ENCODE measurements at places on chromosomes 1 and 21. TPM values are rescaled to one million over a fixed set of nuclear protein-coding genes. Genes with fewer than 3 reads are reported as not detected.

GRCh38 chr21:40243685-40244084 lies 376.4 kb downstream of the PCP4 start:
- no peak overlapping the region for H3K27ac ChIP-seq
- H3K4me3 ChIP-seq, result no peak overlapping the region
- no peak for DNase-seq
- no peaks in the 10 kb centered on the region for H3K36me3 ChIP-seq
- no peaks in the 10 kb centered on the region for H3K4me1 ChIP-seq

GRCh38 chr1:105793536-105794146 lies 1262.8 kb upstream of the PRMT6 start:
- H3K27ac ChIP-seq, result no peak overlapping the region
- no peaks in the 10 kb centered on the region for H3K4me1 ChIP-seq
- H3K36me3 ChIP-seq, result no peaks in the 10 kb centered on the region
- no peak for DNase-seq
- no peaks in the 10 kb centered on the region for H3K27me3 ChIP-seq
- no peak overlapping the region for H3K4me3 ChIP-seq

DNA sequence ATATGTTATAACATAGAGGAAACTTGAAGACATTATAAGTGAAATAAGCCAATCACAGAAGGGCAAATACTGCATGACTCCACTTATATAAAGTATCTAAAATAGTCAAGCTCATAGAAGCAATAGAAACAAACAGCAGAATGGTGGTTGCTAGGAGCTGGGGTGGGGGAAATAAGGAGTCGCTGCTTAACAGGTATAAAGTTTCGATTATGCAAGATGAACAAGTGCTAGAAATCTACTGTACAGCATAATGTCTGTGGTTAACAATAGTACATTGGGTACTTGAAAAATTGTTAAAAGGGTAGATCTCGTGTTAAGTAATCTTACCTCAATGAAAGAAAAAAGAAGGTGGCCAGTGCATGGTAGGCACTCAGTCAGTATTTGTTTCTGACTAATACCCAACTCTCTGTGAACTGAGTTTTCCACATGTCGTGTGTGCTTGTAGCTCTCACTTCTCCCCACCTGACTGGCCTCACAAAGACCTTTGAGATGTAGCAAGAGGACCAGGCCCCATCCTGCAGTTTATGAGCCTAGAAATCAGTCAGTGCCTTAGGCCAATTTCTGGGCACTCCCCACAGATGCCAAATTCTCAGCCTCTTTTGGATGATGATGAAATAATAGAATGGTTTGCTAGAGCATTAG lies 14.7 kb upstream of the SPRR5 start:
- no peaks in the 10 kb centered on the region for H3K4me1 ChIP-seq
- H3K36me3 ChIP-seq, result no peaks in the 10 kb centered on the region
- H3K27ac ChIP-seq, result no peak overlapping the region

DNA sequence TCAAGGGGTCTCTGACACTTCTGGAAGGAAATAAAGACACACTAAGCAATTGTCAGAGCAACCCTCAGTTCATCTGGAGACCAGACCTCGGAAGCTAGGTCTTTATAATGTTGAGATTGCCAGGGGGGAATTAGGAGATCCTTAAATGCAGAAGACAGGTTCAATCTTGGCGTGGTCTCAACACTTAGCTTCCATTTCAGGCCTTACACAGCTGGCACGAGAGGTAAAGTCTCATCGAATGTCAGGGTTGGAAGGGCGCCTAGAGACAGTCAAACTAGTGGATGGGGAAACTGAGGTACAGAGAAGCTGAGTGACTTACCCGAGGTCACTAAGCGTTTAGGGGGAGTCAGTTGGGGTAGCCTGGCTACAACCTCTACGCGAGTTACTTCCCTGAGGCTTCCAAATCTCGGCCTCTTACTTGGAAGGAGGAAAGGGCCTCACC lies 562 bp upstream of the EPB41 start:
- no peak for DNase-seq
- no peaks in the 10 kb centered on the region for H3K36me3 ChIP-seq
- H3K27me3 ChIP-seq, result no peaks in the 10 kb centered on the region
- H3K27ac ChIP-seq, result no peak overlapping the region

GRCh38 chr1:184387476-184388318 lies 868 bp downstream of the C1orf21 start:
- H3K27ac ChIP-seq, result peak overlapping the region; percentile 28
- peak; percentile 62 for DNase-seq
- H3K4me3 ChIP-seq, result peak overlapping the region; percentile 75
- H3K36me3 ChIP-seq, result no peaks in the 10 kb centered on the region
- H3K27me3 ChIP-seq, result no peaks in the 10 kb centered on the region
- peaks cover 19% of the 10 kb centered on the region for H3K4me1 ChIP-seq

DNA sequence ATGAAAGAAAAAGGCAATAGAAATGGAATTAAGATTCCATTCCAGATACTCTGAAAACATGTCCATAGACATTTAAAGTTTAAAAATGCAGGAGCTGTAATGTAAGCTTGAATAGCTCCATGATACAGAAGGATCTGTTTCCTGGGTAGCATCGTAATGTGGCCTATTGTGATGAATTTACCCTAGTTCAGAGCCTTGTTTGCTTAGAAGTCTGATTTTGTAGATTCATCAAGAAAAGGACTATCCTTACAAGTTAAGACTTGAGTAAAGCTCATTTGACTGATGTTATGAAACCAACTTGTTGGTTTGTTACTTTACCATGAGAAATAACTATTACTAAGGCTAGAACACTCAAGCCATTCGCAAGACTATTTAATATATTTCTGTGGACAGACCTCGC lies 55.5 kb downstream of the KIF1B start:
- no peak overlapping the region for H3K4me3 ChIP-seq
- no peak for DNase-seq
- H3K27ac ChIP-seq, result no peak overlapping the region
- no peaks in the 10 kb centered on the region for H3K4me1 ChIP-seq
- H3K27me3 ChIP-seq, result no peaks in the 10 kb centered on the region
- peaks cover 63% of the 10 kb centered on the region for H3K36me3 ChIP-seq

DNA sequence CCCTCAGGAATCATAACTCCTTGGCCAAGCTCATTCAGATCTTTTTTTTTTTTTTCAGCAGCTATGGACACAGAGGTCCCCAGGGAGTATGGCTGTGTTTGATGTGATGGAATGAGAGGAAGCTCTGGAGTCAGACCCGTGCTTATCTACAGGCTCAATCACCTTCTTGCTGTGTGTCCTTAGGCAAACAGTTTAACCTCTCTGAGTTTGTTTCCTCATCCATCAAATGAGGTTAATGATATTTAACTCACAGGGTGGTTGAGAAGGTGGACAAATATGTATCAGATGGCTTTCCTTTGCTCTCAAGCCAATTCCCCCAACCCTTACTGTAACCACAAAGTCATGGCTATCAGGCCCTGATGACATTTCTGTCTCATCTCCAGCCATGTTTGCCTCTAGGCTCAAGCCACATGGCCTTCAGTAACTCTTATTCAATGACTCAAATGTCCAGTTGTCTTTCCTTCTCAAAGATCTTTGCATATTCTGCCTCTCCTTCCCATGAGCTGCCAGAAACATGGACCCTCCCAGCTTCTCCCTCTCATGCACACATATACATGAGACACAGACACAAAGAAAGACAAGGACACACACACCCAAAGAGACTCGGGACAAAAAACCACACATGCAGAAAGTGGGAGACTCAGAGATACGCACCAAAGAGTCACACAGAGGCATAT lies 303.5 kb upstream of the KAZN start:
- H3K4me1 ChIP-seq, result no peaks in the 10 kb centered on the region
- no peak for DNase-seq
- H3K27ac ChIP-seq, result no peak overlapping the region
- H3K36me3 ChIP-seq, result no peaks in the 10 kb centered on the region

- H3K27me3 ChIP-seq, result no peaks in the 10 kb centered on the region
- no peaks in the 10 kb centered on the region for H3K4me1 ChIP-seq
These were observed 88.1 kb upstream of the HIVEP3 start for GRCh38 chr1:42006836-42007235.

- H3K27me3 ChIP-seq, result no peaks in the 10 kb centered on the region
- no peaks in the 10 kb centered on the region for H3K4me1 ChIP-seq
- no peaks in the 10 kb centered on the region for H3K36me3 ChIP-seq
- no peak overlapping the region for H3K4me3 ChIP-seq
- no peak for DNase-seq
These were observed 1526.3 kb downstream of the PLA2G4A start for GRCh38 chr1:188355082-188355481.

GRCh38 chr1:110173466-110174105 lies 23.3 kb downstream of the SLC6A17 start:
- H3K27me3 ChIP-seq, result no peaks in the 10 kb centered on the region
- H3K4me3 ChIP-seq, result no peak overlapping the region
- H3K36me3 ChIP-seq, result no peaks in the 10 kb centered on the region
- no peak for DNase-seq

GRCh38 chr1:91701472-91701869 lies 184.5 kb downstream of the TGFBR3 start:
- peak; percentile 50 for DNase-seq
- peak overlapping the region; percentile 95 for H3K27ac ChIP-seq
- no peaks in the 10 kb centered on the region for H3K27me3 ChIP-seq
- peaks cover 34% of the 10 kb centered on the region for H3K4me1 ChIP-seq
- no peaks in the 10 kb centered on the region for H3K36me3 ChIP-seq
- H3K4me3 ChIP-seq, result no peak overlapping the region

- no peaks in the 10 kb centered on the region for H3K36me3 ChIP-seq
- H3K4me1 ChIP-seq, result peaks cover 16% of the 10 kb centered on the region
- DNase-seq, result no peak
- H3K27me3 ChIP-seq, result peaks cover 16% of the 10 kb centered on the region
These were observed 1.3 kb upstream of the TRABD2B start for GRCh38 chr1:47998396-47998990.

- no peaks in the 10 kb centered on the region for H3K4me1 ChIP-seq
- no peaks in the 10 kb centered on the region for H3K36me3 ChIP-seq
- no peaks in the 10 kb centered on the region for H3K27me3 ChIP-seq
- H3K27ac ChIP-seq, result no peak overlapping the region
- H3K4me3 ChIP-seq, result no peak overlapping the region
These were observed 199.3 kb upstream of the ZC3H12A start for GRCh38 chr1:37274938-37275631.

- no peak overlapping the region for H3K27ac ChIP-seq
- H3K27me3 ChIP-seq, result no peaks in the 10 kb centered on the region
- H3K4me1 ChIP-seq, result no peaks in the 10 kb centered on the region
- H3K36me3 ChIP-seq, result peaks cover 97% of the 10 kb centered on the region
- H3K4me3 ChIP-seq, result no peak overlapping the region
These were observed 7.7 kb downstream of the NOC2L start for GRCh38 chr1:951364-951763.

DNA sequence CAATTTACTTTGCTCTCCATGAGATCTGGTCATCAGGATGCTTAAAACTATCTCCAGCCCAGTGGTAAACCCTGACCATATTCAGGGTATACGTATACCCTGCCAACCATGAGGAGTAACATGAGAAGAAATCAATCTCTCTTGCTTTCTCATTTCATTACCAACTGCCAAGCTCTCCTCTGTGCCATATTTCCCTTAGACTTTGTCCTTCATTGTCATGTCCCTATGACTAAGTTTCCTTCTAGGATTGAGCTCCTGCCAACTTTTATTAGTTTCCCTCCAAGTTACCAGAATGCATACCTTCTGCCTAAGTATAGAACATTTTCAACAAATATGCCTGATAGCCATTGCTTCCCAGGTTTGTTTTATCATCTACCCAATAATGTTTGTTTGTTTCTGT lies 1113.9 kb upstream of the B3GALT2 start:
- DNase-seq, result no peak
- no peaks in the 10 kb centered on the region for H3K36me3 ChIP-seq
- no peaks in the 10 kb centered on the region for H3K4me1 ChIP-seq
- H3K27me3 ChIP-seq, result no peaks in the 10 kb centered on the region

GRCh38 chr1:212162635-212163034 lies 122.6 kb upstream of the PPP2R5A start:
- H3K4me1 ChIP-seq, result peaks cover 30% of the 10 kb centered on the region
- no peak overlapping the region for H3K4me3 ChIP-seq
- no peaks in the 10 kb centered on the region for H3K36me3 ChIP-seq
- DNase-seq, result no peak
- no peaks in the 10 kb centered on the region for H3K27me3 ChIP-seq

DNA sequence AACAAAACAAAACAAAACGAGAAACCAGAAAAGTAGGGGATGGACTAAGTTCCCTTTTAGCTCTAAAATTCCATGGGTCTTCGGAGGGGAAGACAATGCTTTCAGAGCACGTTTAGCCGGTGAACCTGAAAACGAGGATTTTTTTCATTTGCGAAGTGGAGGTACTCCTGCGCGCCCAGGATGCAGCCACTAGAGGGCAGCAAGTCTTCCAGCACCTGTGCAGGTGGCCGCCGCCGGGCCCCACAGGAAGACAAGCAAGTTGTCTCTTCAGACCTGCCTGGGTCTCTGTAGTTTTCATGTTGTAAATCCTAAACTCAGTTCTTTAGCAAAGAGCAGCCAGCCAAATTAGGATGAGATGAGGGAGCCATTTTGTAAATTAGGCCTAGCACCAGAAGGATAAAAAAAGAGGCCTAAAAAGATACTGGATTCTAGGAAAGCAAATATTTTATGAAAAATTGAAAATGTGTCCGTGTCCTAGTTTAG lies 17.7 kb upstream of the SNX27 start:
- no peaks in the 10 kb centered on the region for H3K4me1 ChIP-seq
- H3K27me3 ChIP-seq, result no peaks in the 10 kb centered on the region
- H3K36me3 ChIP-seq, result no peaks in the 10 kb centered on the region
- H3K27ac ChIP-seq, result no peak overlapping the region

DNA sequence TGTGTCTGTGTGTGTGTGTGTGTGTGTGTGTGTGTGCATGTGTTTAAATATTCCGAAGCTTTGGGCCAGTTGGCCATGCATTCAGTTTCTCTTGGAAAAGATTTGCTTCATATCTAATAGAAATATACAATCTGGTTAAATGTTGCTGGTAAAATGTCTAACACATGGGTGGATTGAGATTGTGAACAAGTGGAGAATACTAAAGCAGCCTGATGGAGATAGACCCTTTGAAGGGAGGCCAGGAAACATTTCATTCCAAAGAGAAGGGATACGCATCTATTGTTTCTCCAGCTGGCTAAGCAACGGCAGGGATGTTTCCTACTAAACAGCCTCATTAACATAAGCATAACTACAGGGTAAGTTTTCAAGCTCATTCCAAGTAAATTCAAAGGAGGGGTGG lies 257.5 kb upstream of the PTBP2 start:
- no peaks in the 10 kb centered on the region for H3K36me3 ChIP-seq
- no peak overlapping the region for H3K27ac ChIP-seq
- no peak overlapping the region for H3K4me3 ChIP-seq
- no peaks in the 10 kb centered on the region for H3K27me3 ChIP-seq

DNA sequence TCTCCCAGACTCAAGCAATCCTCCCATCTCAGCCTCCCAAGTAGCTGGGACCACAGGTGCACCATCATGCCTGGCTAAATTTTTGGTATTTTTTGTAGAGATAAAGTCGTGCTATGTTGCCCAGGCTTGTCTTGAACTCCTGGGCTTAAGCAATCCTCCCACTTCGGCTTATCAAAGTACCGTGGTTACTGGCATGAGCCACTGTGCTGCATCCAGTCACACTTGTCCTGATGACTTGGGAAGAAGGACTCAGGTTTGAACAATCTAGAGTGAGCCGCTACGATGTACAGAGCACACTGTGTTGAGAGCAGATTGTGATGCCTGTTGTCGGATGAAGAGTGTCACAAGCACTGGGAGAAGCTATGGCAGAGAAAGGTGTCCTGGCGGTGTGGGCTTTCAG lies 27.2 kb downstream of the RNF187 start:
- no peaks in the 10 kb centered on the region for H3K27me3 ChIP-seq
- no peaks in the 10 kb centered on the region for H3K4me1 ChIP-seq

TTC39A gene
- total RNA-seq, result not detected

CELA3B gene
- total RNA-seq, result not detected

RGS7 gene
- total RNA-seq, result 0.37 TPM

MYBPH gene
- not detected for total RNA-seq

SPOCD1 gene
- 40.3 TPM for total RNA-seq

CDC42BPA gene
- total RNA-seq, result 52.8 TPM

RSBN1 gene
- 6.7 TPM for total RNA-seq

MR1 gene
- total RNA-seq, result 17.4 TPM

PKP1 gene
- not detected for total RNA-seq

RGSL1 gene
- not detected for total RNA-seq

ERICH3 gene
- not detected for total RNA-seq

KRTAP24-1 gene
- total RNA-seq, result not detected

SRP9 gene
- 735 TPM for total RNA-seq

AUNIP gene
- total RNA-seq, result 5.9 TPM

Data from SJSA1 (cell line).